BJ (cell line): ENCODE measurements at places on chromosomes 2 and 18.

DNA sequence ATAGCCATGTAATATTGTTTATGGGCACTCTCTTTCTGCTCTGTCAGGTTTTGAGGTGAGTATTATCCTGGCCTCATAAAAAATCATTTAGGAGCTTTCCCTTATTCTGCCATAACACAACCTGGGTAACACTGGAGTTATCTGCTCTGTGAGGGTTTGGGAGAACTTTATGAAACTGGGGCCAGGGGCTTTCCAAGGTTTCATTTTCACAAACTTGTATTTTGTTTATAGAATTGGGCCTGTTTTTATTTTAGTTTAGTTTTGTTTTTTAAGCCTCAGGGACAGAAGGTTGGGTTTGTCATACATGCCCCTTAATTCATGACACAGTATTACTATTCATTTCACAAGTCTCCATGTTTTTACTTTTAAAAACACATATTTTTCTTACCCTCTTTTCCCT lies 83.5 kb downstream of the IRS1 start:
- no peak for DNase-seq

DNA sequence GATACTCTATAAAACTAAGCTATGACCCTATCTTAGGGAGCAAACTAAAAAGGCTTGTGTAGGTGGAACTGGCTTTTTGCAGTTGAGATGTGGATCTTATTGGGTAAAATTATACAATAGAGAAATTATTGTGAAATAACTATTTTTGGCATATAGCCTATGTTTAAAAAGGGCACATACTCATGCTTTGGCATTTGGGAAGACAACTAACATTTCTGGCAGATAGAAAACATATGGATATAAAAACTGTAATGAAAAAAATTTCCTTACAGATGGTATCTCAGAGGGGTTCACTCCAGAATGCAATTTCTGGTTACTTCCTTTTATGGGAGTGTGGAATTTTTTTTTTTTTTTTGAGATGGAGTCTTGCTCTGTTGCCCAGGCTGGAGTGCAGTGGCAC lies 120.1 kb upstream of the CCDC195 start:
- DNase-seq = peak; percentile 26

DNA sequence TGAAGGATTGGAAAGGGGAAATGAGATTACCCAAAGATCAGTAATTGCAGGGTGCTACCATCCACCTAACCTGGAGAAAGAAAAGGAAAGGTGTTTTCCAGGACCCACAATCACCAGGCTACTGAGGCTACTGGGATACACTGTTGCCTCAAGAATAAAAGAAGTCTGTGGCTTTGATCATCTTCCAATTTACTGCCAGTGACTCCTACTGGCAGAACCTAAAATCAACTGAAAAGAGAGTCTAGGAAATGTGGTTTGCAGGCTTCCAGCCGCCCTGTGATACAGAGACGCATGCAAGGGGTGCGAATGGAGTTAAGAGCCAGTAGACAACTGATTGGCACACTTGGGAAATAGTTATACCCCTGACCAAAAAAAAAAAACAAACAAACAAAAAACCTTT lies 16.6 kb upstream of the TTL start:
- no peak for DNase-seq

GRCh38 chr2:196992466-196992865 lies 66.0 kb upstream of the PGAP1 start:
- no peak for DNase-seq

DNA sequence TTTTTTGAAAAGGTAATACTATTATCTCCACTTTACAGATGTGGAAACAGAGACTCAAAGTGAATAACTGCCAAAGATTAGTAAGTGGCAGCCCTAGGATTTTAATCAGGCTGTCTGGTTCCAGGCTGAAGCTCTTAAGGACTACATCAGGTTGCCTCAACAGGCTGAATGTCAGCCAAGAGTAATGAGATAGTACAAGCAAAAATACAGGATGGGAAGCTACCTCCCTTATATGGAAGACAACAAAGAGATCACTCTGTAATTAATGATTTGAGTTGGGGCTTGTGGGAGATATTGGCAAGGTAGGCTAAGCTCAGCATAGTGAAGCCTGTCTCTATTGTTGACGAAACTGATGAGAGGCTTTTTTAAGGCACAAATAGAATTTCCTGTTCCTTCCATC lies 323.1 kb downstream of the KCNJ3 start:
- DNase-seq = no peak

- no peak for DNase-seq
Measured at GRCh38 chr2:147663153-147663961, 181.5 kb upstream of the ACVR2A start.

DNA sequence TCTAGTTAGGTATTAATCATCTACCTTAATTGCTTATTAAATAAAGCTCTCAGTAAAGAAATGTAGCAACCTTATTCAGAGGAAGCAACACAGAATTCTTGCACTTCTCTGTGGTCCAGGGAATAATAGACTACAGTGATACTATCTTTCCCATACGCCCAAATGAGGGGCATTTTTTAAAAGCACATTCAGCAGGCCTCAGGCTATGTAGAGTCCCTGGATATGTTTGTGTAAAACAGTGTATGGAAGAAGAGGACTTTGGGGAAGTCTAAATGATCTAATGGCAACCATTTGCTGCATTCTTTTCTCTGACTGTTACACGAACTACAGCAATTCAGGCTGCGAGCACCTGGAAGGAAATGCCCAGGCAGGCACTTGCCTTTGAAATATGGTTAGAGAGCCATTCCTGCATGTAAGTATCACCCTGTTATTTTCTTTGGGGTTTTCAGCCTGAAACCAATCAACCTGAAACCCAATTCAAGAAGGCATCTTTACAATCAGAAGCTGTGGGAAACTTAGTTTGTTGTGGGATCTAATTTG lies 1814.7 kb upstream of the CELF4 start:
- no peak for DNase-seq

DNA sequence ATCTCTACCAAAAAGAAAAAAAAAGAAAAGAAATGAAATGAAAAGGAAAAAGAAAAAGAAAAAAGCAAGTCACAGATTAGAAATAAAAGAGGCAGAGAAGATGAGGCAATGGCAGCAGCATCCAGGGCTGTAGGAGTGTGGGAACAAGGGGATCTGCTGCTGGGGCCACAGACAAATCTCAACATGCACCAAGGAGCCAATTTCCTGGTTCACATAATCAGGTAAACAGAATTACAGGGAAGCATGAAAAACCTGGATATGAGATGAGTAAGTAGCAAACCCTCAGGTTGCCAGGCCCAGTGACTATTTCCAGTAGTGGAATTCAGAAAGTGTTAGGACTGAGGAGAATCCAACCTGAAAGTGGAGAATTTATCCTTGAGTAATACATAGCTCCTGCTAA lies 77.4 kb upstream of the ARHGAP28 start:
- no peak for DNase-seq

GRCh38 chr2:221641181-221641871 lies 69.2 kb upstream of the EPHA4 start:
- DNase-seq = no peak

GRCh38 chr2:162545254-162545653 lies 201.3 kb downstream of the GCA start:
- DNase-seq = no peak

GRCh38 chr2:232389327-232389726 lies 10.8 kb downstream of the ALPP start:
- DNase-seq = no peak

GRCh38 chr2:161613161-161613560 lies 11.1 kb upstream of the SLC4A10 start:
- no peak for DNase-seq
